H9 (cell line): ENCODE measurements at places on chromosomes 7 and 10. TPM values are rescaled to one million over a fixed set of nuclear protein-coding genes. Genes with fewer than 3 reads are reported as not detected.

Gene LIPM
- not detected in 2 replicates for total RNA-seq

DNA sequence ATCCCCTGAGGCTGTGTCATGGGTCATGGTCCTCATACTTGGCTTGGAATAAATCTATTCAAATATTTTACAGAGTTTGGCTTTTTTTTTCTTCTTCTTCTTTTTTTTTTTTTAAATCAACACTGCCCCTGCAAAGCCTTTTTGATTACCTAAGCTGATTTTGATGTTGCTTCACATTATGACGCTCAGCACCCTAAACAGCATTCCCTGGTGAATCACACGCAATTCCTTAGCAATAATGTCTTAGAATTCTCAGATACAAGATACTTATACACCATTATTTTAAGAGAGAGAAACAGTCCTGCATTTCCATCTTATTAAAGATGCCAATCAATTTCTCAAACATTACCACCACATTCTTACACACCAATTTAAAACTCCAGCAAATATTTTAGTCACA lies 323.7 kb upstream of the IGFBP3 start:
- no peaks in the 10 kb centered on the region for H3K27me3 ChIP-seq
- no peak overlapping the region for H3K4me3 ChIP-seq
- H3K36me3 ChIP-seq = peaks cover 8% of the 10 kb centered on the region
- DNase-seq = no peak
- no peak overlapping the region for H3K27ac ChIP-seq

DNA sequence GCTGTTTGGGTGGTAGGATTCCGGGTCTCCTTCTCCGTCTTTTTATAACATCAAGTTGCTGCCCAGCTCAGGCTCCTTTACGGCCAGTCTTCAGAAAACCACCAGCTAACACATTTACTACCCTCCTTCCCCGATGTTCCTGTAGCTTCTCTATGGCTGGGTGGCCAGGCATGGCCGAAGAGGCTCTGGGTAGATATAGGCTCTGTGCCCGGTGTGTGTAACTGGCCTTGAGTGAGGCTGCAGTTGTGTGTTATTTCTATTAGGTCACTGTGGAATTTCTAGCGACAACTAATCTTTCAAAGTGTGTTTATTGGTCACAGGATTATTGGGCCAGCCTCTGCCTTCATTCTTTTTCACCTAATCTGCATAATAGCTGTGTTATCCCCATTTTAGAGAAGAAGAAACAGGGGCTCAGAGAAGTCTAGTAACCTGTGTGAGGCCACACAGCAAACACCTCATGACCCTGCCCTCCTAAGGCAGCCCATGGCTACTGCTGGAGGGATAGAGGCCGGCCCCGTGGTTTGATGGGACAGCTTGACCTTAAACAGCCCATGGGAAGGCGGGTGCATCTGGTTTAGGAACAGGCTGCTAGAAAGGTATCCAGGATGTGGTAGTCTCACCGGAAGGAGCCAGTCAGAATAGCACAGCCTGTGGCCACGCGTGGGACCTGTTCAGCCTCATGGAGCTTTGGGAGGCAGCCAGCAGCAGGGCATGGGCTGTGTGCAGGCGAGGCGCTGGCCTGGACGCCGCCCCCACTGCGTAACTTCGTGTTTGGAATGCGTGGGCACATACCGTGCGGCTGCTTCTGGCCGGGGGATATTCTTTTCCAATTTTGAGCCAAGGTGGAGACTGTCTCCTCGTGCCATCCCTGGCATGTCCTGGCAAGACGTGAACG lies 29.7 kb downstream of the HTRA1 start:
- H3K4me1 ChIP-seq = no peaks in the 10 kb centered on the region
- H3K27me3 ChIP-seq = no peaks in the 10 kb centered on the region
- no peak overlapping the region for H3K4me3 ChIP-seq
- no peak overlapping the region for H3K27ac ChIP-seq

GRCh38 chr7:129574487-129574886 lies 37.0 kb upstream of the NRF1 start:
- H3K4me3 ChIP-seq = no peak overlapping the region
- no peak overlapping the region for H3K27ac ChIP-seq
- H3K36me3 ChIP-seq = peaks cover 19% of the 10 kb centered on the region
- no peaks in the 10 kb centered on the region for H3K4me1 ChIP-seq
- no peak for DNase-seq

GRCh38 chr7:132499065-132499464 lies 77.2 kb downstream of the PLXNA4 start:
- H3K4me1 ChIP-seq = no peaks in the 10 kb centered on the region
- no peaks in the 10 kb centered on the region for H3K27me3 ChIP-seq
- no peak overlapping the region for H3K4me3 ChIP-seq
- H3K27ac ChIP-seq = no peak overlapping the region
- no peak for DNase-seq

Gene GSAP
- 1.6 and 1.9 TPM in 2 replicates for total RNA-seq

DNA sequence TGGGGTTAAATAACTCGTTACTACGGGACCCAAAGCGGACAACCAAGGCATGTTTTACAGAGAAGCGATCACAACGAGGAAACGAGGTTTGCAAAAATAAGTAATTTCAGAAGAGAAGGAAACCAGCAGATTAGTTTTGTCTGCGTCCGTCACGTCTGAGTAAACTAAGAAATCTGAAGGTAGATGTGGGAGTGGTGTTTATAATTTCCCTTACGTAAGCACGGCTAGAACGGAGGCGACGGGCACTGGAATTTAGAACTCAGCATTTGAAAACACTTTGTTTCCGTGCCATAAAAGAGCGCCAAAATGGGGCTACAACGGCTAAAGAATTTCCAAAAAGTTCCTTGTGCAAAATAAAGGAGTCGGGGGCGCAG lies 718 bp upstream of the UMAD1 start:
- H3K4me1 ChIP-seq = peaks cover 2% of the 10 kb centered on the region; the same call in 1 of the 2 replicates
- no peak for DNase-seq
- H3K36me3 ChIP-seq = peaks cover 3% of the 10 kb centered on the region; the same call in 1 of the 3 replicates
- H3K27me3 ChIP-seq = no peaks in the 10 kb centered on the region
- H3K4me3 ChIP-seq = peak overlapping the region; percentile 99
- no peak overlapping the region for H3K27ac ChIP-seq

GRCh38 chr10:110980807-110981206 lies 61.4 kb downstream of the SHOC2 start:
- no peaks in the 10 kb centered on the region; the same call in 1 of the 2 replicates for H3K4me1 ChIP-seq
- H3K36me3 ChIP-seq = peaks cover 4% of the 10 kb centered on the region; the same call in 1 of the 2 replicates
- no peak overlapping the region for H3K4me3 ChIP-seq
- no peak for DNase-seq
- no peak overlapping the region for H3K27ac ChIP-seq

DNA sequence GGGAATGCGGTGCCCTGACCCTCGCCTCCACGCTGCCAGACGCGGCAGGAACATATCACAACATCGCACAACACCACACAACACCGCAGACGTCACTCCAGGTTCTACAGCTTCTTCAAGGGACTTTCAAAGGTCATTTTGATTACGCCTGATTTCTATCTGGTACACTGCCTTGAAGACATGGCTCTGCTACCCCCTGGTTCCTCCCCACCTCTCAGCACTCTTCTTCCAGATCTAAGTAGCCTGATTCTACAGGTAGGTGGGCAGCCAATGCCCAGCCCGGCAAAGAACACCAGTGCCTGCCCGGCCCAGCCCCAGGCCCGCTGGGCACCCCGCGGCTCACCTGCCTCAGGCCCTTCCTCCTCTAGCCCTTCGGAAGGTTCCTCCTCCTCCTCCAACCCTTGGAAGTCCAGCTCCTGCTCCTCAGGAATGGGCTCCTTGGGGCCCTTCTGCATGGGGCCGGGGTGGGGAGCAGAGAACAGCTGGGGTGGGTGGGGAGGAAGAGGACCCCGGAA lies 8.4 kb downstream of the GIGYF1 start:
- no peak overlapping the region for H3K27ac ChIP-seq
- H3K36me3 ChIP-seq = peaks cover 81% of the 10 kb centered on the region
- H3K27me3 ChIP-seq = no peaks in the 10 kb centered on the region

DNA sequence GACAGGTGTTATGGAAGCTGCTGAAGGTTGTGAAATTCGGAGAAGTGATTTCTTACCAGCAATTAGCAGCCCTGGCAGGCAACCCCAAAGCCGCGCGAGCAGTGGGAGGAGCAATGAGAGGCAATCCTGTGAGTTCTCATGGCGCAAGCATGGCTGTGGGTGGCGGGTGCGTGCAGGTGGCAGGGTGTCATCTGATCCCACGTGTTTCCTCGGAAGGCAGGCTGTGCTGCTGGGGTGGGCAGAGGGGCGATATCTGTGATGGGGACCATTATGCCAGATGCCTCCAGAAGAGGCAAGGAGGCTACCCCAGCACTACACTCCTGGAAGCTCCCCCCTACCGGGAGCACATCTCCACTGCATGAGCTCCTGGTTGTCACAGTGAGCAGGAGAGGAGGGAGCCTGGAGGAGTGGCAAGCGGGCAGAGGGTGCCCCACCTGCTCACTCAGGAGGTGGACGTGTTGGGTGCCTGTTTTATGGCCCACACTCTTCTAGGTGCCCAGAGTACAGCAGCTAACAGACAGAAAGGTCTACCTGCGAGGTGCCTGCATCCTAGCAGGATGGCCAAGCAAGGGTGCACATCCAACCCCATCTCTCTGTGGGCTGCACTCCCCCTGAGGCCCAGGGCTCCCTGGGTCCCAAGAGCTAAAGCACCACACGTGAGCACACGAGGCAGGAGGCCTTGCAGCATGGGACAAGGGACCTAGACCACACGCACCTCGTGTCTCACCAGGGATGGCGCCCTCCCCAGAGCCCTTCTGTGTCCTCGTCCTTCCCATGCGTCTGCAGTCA lies 204.7 kb downstream of the EBF3 start:
- H3K4me1 ChIP-seq = no peaks in the 10 kb centered on the region
- H3K27ac ChIP-seq = no peak overlapping the region
- H3K27me3 ChIP-seq = no peaks in the 10 kb centered on the region

DNA sequence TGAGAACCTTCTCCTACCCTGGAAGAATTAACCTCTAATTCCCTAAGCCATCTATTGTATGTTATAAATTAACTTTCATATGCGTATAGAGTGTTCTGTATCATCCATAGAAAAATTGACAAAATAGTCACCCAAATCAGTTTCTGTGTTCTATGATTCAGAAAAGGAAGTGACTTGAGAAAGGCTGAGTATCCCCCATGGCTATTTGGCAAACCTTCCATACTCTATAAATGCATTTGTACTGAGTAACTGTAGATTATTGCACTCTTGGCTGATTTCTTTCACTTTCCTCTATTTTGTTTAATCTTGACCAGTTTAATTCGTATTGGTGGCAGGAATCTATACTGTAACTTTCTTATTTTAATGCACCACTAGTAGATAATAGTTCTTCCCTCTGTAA lies 182.2 kb downstream of the HTR7 start:
- H3K4me3 ChIP-seq = no peak overlapping the region
- H3K36me3 ChIP-seq = no peaks in the 10 kb centered on the region
- H3K27me3 ChIP-seq = no peaks in the 10 kb centered on the region
- no peaks in the 10 kb centered on the region for H3K4me1 ChIP-seq
- no peak for DNase-seq

Gene PTPRN2
- total RNA-seq = 5.2 and 5.7 TPM in 2 replicates

DNA sequence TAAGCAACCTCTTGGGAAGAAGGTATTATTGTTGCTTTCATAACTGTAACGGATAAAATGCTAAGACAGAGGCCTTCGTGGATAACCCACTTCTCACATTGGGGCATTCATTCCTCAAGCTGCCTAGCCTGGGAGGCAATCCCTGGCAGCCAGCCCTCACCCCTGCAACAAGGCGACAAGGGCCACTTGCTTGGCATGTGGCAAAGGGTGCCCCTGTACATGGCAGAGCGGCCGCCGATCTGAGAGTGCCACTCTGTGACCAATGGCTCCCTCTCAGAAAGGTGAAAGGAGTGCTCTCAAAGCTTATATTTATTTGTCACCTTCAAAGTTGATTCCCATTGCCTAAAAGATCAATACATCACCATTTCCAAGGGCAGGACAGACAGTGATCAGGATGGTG lies 31.9 kb downstream of the EBF3 start:
- no peaks in the 10 kb centered on the region for H3K27me3 ChIP-seq
- DNase-seq = no peak

- no peaks in the 10 kb centered on the region; the same call in 1 of the 2 replicates for H3K4me1 ChIP-seq
- DNase-seq = no peak
- H3K4me3 ChIP-seq = no peak overlapping the region
- no peaks in the 10 kb centered on the region for H3K27me3 ChIP-seq
These were observed 45.2 kb downstream of the WIPF3 start for GRCh38 chr7:29851487-29851886.

Gene LRRC18
- total RNA-seq = not detected in 2 replicates

DNA sequence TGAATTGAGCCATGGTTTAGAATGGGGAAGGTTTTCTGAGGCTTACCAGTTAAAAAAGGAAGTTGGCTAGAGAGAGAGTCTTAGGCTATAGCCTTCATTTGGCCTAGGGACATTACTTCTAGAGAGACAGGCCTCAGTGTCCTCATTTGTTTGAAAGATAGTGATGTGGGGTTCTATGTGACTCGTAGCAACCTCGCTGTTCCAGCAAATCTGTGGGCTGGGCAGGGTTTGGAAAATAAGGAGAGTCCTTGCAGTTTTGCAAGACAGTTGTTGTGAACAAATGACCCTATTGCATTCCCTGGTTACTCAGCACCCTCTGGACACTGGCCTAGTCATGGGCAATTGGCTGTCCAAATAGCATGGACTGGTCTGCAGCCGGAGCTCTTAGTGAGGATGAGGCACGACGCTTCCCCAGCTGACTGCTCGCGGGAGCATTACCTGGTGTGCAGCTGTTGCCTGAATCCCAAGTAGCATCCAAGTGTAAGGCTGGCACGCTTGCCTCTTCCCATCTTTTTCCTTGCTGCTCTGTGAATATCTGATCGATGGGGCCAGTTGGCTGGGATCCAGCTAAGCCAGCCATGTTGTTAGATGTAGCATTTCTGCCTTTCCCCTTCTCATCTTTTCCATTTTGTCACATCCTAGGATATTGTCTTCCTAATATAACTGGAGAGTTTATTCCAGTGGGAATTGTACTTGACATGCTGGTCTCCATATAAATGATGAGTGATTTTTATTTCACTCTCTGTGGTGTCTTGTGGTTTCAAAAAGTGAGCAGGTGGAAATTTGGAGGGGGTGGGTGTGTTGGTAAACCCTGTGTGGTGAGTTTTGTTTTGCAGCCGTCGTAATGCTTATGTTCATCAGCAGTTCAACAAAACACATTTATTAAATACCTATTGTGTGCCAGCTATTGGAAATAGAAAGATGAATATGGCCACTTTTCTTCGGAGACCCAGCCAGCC lies 99.8 kb downstream of the SND1 start:
- no peak overlapping the region for H3K27ac ChIP-seq
- no peak overlapping the region for H3K4me3 ChIP-seq
- no peaks in the 10 kb centered on the region for H3K27me3 ChIP-seq

DNA sequence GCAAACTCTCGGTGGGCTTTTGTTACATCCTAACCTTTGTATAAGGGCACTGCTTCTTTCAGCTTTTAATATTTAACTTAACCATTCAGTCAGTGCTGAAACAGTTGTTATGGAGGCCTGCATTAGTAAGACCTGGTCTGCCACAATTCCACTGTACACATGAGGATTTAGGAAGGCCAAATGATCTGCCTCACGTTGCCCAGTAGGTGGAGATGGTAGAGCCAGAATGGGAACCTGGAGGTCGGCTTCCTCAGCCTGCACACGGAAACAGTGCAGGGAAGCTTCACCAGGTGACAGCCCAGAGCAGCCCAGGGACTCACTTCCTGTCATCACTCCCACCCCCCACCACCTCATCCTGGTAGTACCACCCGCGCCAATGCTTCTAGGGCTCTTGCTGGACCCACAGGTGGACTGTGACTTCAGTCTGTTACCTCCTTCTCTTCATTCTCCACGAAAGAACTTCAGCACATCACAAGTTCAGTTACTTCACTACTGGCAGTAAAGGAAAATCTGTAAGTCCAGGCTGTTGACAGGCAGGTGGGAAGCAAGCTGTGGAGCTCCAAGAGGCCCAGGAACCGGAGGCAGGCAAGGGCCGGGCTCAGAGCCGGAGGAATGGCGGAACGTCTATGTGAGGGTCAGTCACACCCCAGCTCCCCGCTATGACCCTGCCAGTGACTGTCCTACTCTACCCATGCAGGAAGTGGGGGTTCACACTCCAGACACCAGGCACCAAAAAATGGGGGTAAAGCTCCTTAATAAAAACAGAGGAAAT lies 480.3 kb upstream of the C7orf33 start:
- H3K4me3 ChIP-seq = no peak overlapping the region
- H3K27me3 ChIP-seq = no peaks in the 10 kb centered on the region
- H3K4me1 ChIP-seq = peaks cover 6% of the 10 kb centered on the region; the same call in 1 of the 2 replicates
- H3K27ac ChIP-seq = no peak overlapping the region

Gene GPNMB
- 1.2 TPM in 2 replicates for total RNA-seq
